ENCODE measurements at places on chromosomes 13 and 19.

DNA sequence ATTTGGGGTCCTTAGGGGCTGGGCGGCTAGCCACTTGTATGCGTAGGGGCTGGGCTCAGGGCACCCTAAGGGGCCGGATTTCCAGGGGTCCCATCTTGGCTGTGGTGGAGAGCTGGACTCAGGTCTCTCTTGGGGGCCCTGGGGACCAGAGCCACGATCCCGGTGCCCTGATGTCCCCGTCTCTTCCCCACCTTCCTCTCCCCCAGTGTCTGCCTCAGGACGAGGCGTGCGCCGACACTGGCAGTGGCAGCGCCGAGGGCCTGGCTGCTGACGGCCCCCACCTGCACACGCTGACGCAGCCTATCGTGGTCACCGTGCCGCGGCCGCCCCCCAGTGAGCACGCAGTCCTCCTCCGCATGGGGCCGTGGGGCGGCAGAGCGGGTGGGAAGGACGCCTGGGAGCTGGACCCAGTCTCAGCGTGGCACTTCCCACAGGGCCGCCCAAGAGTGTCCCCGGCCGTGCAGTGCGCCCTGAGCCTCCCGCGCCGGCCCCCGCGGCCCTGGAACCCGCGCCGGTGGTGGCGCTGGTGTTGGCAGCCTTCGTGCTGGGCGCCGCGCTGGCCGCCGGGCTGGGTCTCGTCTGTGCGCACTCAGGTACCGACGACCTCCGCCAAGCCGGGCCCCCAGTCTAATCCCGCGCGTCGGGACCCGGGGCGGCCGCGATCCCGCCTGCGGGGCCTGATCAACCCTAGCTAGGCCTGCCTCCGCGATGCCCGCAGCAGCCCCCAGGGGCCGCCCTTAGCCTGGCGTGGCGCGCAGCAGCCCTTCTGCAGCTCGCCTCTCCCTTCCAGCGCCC is 2.7 kb upstream of the SNAPC2 start:
- peak; percentile 64 for DNase-seq

DNA sequence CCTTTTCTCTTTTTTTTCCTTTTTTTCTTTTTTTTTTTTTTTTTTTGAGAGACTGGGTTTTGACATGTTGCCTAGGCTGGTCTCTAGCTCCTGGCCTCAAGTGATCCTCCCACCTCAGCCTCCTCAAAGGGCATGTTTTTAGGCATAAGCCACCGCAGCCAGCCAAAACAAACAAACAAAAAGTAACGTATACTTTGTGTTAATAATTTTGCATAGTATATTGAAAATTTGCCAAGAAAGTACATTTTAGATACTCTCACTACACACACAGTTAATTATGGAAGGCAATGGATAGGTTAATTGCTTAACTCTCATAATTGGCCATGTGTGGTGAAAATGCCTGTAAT is 1.6 kb upstream of the RAB11B start:
- DNase-seq = no peak

DNA sequence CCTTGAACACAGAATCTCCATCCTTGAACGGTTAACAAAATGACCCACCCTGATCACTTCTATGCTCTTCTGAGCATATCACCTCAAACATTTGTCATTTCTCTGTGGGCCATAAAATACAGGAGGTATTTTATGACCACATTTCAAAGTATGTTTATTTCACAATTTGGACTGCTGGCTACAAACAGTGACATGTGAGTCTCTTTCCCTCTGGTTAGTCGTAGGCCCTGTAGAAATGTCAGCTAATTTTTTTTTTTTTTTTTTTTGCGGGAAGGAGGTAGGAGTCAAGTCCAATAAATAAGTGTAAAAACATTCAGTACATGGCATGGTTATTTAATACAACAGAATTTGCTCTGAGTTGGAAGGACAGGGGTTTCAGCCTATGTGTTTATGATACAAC is 70.7 kb downstream of the FOXO1 start:
- no peak for DNase-seq

- DNase-seq = no peak
Measured at GRCh38 chr19:41860419-41861115, 512 bp downstream of the RPS19 start.

DNA sequence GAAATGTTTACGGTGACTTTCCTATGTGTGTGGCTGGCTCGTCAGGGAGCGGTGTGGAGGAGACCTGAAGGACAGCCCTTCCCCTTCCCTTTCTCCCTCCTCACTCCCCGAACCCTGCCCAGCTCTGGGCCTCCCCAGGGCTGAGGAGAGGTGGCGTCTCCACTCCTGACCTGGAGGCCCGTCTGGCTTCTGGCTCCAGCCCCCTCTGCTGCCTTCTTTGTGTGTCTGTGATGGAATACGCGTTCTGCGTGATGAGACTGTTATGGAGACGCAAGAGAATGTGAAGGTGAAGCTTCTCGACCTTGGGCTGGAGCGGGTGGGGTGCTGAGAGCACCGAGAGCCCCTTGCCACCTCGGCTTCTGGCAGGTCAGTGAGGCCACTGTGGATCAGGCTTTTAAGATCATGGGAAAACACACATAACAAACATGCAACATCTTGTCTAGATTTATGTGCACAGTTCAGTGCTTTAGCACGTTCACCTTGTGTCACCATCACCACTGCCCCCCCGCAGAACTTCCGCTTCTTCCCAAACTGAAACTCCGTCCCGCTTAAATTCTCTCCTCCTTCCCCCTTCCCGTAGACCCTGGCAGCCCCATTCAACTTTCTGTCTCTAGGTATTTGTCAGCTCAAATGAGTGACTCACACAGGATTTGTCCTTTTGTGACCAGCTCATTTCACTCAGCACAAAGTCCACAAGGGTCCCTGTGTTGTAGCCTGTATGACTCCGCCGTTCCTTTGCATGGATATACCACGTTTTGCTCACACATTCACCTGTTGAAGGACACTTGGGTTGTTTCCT is 24.7 kb downstream of the ATP11A start:
- DNase-seq = no peak

GRCh38 chr19:16497042-16497441 is 848 bp downstream of the C19orf44 start:
- DNase-seq = no peak

DNA sequence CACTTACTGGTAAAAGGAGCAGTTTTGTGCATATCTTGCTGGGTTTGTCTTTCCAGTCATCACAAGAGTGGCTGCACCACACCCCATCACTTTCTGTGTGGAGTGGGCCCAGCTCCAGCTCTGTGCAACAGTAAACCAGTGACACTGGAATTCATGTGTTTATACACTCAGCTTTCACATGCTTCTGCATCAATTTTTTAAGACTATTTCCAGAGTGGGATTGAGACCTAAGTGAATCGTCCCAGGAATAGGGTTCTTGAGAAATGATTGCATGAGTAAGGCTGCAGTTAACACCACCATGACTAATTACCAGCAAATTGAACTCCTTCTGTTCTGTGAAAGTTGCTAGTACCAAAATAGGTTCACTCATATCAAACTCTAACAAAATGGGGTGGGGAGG is 5.3 kb upstream of the CFAP97D2 start:
- no peak for DNase-seq

DNA sequence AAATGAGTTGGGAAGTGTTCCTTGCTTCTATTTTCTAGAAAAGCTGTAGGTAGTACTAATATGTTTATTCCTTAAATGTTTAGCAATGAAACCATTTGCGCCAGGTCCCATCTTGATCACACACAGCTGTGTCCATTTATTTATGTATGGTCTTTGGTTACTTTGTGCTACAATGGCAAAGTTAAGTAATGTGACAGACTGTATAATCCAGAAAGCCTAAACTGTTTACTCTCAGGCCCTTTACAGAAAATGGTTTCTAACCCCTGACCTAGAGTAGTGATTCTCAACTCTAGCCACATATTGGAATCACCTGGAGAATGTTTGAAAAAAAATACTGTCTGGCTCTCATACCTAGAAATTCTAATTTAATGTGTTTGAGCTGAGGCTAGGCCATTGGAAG is 21.3 kb downstream of the SLC46A3 start:
- no peak for DNase-seq

DNA sequence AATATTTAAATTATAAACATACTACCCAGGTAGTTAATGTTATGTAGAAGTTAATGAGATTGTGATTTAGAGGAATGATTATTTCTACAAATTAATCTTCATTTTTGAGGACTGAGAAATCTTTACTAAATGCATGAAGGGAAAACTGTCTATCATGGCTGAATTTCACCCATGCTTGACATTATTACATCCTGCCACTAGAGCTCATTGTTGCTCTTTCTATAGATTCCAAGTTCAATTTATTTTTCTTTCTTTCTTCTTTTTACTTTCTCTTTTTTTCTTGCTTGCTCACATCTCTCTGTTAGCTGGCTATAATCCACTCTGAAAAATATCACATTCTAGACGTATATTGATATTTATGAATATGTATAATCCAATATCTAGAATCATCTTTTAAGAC is 505.0 kb upstream of the KLHL1 start:
- no peak for DNase-seq

DNA sequence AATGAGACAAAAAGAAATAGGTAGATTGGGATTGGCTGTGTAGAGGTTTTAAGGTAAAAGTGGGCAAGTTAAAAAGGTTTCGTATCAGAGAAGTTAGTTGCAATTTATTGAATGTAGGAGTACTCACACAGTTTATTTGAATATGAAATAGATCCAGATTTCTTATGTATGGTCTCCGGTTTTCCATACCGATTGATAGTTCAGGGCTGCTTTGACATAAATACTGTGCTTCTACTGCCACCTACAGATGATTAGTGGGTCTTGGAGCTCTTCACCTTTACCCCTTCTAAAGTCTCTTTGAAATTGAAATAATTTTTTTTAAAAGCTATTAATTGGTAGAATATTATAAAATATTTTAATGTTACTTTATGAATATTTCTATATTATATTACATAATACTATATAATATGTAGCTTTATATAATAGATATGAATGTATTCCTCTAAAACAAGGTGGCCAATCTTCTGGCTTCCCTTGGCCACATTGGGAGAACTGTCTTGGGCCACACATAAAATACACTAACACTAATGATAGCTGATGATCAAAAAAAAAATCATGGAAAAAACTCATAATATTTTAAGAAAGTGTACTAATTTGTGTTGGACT is 7.7 kb upstream of the GPR18 start:
- peak; percentile 59 for DNase-seq

GRCh38 chr13:20658451-20659040 is 45.0 kb upstream of the IL17D start:
- peak; percentile 26 for DNase-seq

DNA sequence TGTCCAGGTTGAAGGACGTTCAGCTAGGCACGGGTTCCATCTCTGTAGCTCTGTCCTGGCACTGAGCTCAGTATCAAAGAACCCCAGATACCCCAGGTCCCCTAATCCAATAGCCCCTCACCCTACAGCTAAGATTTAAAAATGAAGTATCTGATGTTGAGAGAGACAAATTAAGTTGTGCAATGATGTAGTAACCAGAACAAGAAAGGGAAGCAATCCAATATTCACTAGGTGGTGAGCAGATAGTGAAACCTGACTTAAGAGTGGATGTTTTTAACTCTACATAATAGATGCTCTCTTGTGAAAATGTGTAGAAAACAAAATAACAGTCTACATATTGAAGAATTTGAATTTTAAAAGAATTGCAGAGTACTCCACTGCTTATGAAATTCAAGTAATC is 1.8 kb downstream of the ACOD1 start:
- no peak for DNase-seq

DNA sequence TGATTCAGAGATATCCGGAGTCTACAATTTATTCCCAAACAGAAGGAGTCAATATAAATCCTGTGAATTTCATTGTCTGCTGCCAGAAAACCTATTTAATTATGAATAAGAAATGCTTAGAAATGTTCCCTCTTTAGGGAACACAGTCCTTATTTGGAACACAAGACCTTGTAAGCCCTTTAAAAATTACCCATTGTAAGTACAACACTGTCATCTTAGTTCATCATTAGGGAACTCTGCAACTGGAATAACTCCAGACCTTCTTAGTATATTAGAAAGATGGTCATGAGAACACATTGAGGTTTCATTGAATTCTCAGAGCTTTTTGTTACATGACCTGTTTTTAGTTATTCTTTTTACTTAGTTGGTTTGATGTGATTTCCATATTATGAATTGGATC is 548.5 kb upstream of the KLF12 start:
- no peak for DNase-seq

DNA sequence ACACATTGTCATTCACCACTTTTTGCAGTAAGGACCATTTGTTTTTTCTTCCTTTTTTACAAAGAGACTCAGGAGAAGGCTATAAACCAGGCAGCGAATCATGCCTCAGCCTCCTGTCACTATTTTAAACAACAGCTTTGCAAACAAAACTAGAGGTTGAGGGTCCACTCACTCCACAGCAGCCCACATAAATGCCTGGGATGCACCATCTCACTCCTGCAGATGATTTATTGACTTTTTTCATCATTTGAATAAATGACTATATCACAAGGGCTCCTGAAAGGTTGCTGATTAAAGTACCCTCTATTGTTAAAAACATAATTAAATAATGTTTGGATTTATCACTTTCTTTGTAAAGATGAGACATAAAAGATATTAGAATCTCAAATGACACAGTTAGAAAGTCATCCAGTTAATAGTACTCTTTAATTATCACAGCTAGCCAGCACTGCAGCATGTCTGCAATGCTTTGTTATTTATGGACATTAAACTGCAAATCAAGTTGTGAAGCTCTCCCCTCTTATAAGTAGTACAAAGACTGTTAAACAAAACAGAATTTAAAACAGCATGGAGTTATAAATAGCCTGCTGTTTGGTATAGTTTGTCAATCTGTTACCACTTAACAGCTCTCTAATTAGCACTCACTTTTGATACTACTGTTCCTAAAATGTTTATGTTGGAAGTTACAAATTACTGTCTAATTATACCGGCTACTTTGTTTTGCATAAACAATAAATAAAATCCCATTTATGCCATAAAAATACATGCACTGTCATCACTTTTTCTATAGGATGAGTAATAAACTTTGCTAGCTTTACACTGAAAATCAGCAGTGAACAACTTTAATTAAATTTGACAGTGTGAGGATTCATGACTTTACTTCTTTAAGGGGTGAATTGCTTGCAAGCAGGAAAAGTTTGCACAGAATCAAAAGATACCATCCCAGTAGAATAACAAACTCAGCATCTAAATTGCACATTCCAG is 853.2 kb downstream of the UQCRFS1 start:
- DNase-seq = no peak

DNA sequence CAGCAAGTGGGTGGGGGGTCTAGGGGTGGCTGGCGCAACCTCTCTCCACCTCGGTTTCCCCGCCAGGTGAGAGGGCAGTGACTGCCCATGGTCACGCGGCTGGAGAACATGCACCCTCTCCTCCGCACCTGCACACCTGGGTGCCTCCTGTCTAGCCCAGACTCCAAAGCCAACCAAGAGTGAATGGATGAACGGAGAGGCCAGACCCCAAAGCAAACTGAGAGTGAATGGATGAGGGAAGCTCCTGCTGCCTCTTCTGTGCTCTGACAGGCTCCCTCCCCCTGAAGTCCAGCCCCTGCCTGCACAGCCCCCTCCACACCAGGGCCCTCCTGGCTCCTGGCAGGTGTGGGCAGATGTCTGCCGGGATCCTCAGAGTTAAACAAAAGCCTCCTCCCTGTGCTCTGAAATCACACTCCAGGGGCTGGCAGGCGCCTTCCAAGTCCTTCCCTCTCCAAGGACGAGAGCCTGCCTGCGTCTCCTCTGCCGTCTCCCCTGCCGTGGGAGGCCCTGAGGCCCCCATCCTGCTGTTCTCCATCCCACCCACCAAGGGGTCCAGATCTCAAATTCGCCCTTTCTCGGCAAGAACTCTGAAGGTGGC is 2.2 kb downstream of the SBNO2 start:
- DNase-seq = no peak

- DNase-seq = peak; percentile 58
Measured at GRCh38 chr19:38949580-38950367, 19.0 kb downstream of the MRPS12 start.
